EH (cell line): ENCODE measurements at places on chromosomes 5 and 9.

- peak; percentile 75 for DNase-seq
Observed at GRCh38 chr9:16421532-16421931, 448.9 kb downstream of the BNC2 start.

GRCh38 chr5:169288066-169288930 lies 12.6 kb downstream of the SLIT3 start:
- DNase-seq, result no peak

DNA sequence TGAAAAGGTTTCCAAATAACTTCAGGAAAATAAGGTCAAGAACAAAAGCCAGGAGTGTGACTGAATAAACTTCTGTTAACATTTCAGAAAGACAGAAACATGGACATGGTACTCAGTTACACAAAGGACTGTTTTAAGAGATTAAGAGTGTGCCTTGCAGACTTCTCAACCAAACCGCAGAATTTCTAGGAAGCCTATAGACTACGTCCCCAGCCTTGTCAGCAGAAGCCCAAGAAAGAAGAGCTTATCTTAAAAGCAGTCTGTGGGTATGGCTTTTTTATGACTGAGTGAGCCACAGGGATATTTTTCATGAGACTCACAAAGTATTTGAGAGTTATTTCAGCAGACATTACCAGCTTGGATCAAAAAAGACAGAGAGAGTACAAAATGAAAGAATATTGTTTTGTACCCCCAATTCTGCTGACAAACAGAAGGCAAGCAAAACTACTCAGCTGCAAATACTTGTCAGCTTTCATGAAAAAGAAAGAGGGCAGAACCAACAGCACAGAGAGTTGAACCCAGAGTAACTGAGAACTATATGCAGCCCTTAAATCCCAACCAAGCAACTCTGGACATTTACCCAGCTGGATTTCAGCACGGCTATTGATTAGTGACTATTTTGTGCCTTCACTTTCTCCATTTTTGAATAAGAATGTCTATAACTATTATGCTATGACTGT lies 711.0 kb upstream of the CTNND2 start:
- no peak for DNase-seq

- no peak for DNase-seq
Observed at GRCh38 chr5:88954511-88954910, 71.5 kb upstream of the MEF2C start.

- no peak for DNase-seq
Observed at GRCh38 chr9:123823194-123823947, 106.6 kb downstream of the DENND1A start.

DNA sequence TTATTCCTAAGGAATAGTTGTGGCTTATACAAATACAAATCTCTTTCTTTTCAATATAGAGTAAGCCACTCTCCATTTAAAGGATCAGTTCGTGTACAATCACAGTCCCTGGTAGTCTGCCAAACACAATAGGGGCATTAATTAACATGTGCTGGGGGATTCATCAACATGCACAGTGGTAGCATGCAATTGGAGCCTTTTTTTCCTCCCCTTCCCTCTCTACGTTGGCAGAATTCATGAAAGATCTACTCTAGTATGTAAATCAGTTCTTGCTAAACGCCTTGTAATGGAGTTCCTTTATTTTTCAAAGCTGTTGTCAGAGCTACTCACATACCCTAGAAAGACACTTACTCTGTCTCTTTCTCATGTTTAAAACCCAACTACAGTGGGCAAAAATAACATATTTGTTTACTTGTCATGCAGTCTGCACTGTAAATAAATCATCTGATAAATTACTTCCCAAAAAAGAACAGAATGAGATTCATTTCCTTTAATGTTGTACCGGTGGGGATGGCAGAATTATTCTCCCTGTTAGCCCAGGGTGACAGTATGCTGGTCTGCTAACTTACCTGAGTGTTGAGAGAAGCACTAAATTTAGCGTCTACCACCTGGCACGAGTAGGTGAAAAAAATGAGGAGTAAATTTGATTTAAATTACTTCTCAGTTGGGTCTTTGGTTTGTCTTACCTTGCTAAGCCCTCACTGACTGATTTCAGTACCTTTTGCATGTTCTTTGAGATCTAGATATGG lies 341.5 kb upstream of the CCNH start:
- no peak for DNase-seq

DNA sequence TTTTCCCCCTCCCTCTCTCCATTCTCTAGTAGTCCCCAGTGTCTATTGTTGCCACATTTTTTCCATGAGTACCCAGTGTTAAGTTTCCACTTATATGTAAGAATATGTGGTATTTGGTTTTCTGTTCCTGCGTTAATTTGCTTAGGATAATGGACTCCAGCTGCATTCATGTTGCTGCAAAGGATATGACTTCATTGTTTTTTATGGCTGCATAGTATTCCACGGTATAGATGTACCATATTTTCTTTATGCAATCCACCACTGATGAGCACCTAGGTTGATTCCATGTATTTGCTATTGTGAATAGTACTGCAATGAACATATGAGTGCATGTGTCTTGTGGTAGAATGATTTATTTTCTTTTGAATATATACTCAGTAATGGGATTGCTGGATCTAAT lies 77.4 kb upstream of the MEGF10 start:
- DNase-seq, result no peak

DNA sequence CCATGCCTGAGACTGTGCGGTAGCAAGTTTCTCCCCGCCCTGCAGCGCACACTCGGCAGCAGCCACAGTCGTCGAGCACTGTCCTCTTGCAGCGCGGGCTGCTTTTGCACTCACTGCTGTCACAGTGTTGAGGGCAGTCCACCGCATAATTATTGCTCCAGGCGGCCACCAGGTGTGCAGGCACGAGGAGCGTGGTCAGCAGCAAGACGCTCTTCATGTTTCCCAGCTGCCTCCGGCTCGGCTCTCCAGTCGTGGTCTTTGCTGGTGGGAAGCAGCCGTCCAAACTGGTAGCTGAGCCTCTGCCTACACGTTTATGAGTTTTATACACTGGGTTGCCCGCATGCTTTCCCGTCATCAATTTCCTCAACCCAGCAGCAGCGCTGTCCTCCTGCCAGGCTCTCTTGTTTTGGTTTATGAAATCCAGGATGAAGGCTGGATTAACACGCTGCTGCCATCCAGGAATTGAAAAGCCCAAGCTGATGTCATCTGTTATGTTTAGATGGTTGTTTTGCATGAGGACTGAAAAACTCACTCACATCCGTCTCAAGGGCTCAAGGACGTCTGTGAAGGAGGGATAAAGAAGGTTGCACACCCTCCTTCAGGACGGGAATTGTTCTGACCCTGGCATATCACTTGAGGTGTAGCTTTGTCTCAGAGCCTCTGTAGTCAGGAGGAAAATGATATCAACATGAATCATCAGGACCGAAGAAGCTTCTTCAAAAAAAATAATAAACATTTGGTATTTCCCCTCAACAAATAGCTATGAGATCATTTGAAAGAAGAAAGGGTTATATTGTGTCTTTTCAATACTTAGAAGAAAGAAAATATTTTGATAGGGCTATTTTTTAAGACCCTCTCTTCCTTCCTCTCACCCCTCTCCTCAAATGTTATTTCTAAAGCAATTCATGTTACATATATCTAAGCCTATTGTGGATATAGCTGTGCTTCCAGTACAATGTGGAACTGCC lies at the start of gene ESM1:
Gene ESM1, minus strand, starts transcription at position 293 of the 968 bp plus-strand sequence. Its CDS starts 76 bp downstream, at position 217.
- DNase-seq, result peak; percentile 79

DNA sequence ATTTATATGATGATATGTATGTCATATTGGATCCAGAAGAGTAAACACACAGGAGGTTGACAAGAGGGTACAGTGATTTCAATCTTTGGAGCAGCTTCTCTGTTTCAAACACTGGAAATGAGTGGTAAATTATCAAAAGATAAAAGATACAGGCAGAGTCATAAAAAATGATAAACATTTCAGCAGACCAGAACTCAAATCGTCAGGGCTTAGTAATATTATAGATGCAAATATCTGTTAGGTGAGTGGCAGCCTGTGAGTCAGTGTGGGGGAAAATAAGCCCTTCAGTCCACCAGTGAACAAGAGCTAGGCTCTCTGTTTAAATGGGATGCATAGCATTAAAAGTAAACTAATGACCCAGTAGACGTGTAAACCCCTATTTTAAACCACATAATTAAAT lies 1378.1 kb downstream of the EFNA5 start:
- DNase-seq, result peak; percentile 1

- DNase-seq, result peak; percentile 67
Observed at GRCh38 chr5:149549461-149550267, 1.6 kb downstream of the CSNK1A1 start.

GRCh38 chr5:24094081-24094679 lies 550.6 kb downstream of the CDH10 start:
- DNase-seq, result no peak

- peak; percentile 14 for DNase-seq
Observed at GRCh38 chr5:34041247-34041972, 1.6 kb downstream of the C1QTNF3 start.

GRCh38 chr5:58759745-58760144 lies 176.9 kb downstream of the RAB3C start:
- no peak for DNase-seq

GRCh38 chr9:88950341-88951154 lies 40.7 kb upstream of the S1PR3 start:
- DNase-seq, result peak; percentile 88

- no peak for DNase-seq
Observed at GRCh38 chr5:111308951-111309350, 84.8 kb downstream of the CAMK4 start.

DNA sequence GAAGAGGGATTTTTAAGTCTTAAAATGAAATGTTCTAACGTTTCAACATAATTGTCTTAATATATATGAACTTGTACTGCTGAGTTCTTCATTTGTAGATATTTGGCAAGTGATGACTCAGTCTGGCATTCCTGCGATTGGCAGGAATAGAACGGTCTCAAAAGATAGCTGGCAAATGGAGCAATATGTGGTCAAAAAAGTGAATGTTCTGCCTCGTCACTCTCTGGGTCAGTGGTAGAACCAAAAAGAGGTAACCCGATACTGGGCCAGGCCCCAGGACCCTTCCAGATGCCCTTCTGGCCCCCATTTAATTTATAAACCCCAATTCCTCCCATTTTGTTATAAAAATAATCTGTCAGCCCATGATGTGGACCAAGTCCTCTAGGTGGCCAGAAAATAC lies 39.2 kb downstream of the ZNF366 start:
- peak; percentile 72 for DNase-seq

GRCh38 chr9:26081847-26082246 lies 403.6 kb upstream of the TUSC1 start:
- no peak for DNase-seq

- DNase-seq, result no peak
Observed at GRCh38 chr5:116806836-116807235, 232.2 kb upstream of the SEMA6A start.

GRCh38 chr5:174418809-174419539 lies 305.4 kb upstream of the MSX2 start:
- DNase-seq, result peak; percentile 23

DNA sequence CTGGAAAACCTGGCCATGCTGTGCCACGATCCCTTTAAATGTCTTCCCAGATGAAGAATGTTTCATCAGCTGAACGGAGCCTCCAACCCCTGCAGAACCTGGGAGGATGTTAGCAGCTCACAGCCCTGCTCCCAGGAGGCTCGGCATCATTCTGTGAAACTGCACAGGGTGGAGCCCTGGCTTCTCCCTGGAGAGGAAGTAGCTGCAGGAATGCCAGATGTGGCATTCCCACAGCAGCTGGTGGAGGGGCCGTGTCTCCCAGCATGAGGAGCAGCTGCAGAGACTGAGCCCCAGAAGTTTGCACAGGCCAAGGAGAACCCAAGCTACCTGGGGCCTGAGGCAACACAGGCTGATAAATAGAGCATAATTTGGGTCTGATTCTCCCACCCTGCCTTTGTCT lies 165.8 kb upstream of the MAP3K1 start:
- peak; percentile 62 for DNase-seq

DNA sequence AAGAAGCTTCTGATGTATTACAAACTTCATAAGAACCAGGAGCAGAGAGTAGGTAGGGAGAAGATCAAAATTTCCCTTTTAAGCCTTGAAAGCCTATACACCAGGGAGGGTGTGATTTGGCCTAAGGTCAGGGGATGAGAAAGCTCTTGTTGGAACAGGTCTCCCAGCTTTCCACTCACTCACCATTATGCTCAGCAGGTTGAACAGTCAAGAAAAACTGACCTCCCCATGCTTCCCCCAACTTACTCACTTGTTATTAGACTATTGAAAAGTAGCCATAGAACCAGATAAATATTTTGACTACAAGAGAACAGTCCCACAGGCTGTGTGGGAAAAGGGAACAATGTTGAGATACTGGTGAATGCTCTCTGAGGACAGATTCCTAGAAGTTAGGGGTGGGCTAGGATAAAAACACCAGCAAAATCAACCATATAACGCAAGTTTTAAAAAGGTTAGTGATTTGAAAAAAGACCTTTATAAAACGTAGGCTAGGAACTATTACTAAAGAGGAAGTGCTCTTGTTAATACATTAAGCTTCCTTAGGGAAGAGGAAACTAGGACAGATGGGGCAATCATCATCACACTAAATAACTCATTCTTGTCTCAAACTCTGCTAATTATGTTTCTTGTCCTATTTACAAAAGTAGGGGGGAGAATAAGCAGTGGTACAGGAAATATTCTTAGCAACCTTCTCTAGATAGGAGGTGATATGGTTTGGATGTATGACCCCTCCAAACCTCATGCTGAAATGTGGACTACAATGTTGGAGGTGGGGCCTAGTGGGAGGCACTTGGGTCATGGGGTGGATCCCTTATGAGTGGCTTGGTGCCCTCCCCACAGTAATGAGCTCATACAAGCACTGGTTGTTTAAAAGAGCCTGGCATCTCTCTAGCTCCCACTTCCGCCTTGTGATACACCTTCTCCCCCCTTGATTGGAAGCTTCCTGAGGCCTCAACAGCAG lies 31.0 kb downstream of the PCDHGC5 start:
- no peak for DNase-seq

- DNase-seq, result peak; percentile 62
Observed at GRCh38 chr9:2623288-2624050, 1.9 kb downstream of the VLDLR start.

DNA sequence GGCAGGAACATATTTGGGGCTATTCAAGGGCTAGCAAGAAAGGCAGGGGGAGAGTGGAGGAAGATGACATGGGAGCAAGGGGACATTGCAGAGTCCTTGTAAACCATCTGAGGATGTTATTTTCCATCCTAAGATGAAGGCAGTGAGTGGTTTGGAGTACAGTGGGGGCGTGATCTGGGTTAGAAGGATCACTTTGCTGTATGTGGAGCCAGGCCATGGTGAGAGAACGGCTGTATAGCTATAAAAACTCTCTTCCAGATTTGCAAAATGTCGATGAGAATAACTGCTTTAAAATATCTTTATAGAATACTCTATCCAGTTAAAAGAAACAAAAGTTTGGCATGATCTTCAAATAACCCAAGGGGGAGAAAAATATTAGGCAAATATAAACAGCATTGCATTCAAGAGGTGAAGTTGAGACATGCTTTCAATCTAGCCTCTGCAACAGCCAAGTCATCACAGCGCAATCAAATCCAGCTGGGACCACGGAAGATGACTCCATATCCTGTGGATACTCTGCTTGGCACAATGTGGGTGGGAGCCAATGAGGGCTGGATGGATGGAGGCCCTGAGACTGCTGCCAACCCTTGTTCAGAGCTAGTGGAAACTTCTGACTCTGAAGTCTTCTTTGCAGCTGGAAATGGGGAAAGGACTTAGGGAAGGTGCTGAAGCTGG lies 111.5 kb upstream of the BASP1 start:
- DNase-seq, result peak; percentile 88

GRCh38 chr5:132055808-132056609 lies 4.4 kb upstream of the IL3 start:
- no peak for DNase-seq

GRCh38 chr9:105158020-105158419 lies 86.4 kb upstream of the SLC44A1 start:
- no peak for DNase-seq
